ENCODE measurements at places on chromosomes 7 and 10. TPM values are rescaled to one million over a fixed set of nuclear protein-coding genes. Genes with fewer than 3 reads are reported as not detected.
A peak's percentile ranks its signal among the peaks of the same experiment; 100 is the strongest.

Gene SLC13A1
- not detected for total RNA-seq

DNA sequence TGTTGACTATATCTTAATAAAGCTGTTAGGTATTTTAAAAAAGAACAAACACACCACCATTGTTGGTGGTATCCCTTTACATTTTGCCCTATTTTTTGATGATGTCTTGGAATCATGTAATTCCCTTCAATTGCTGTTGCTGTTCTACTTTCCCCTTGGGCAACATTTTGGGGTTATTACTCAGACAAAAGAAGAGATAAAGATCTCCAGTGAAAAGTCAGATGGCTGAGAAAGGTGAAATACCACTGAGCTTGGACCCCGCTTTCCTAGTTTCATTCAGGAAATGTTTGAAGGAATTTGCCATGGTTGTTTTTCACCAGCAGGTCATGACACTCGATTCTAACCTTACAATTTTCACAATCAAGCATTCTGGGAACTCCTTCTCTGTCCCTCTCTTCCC lies 84.6 kb downstream of the MACC1 start:
- H3K27ac ChIP-seq, result peak overlapping the region; percentile 71
- H3K4me1 ChIP-seq, result peaks cover 70% of the 10 kb centered on the region
- peaks cover 48% of the 10 kb centered on the region for H3K36me3 ChIP-seq
- DNase-seq, result no peak
- H3K27me3 ChIP-seq, result no peaks in the 10 kb centered on the region
- H3K4me3 ChIP-seq, result no peak overlapping the region

DNA sequence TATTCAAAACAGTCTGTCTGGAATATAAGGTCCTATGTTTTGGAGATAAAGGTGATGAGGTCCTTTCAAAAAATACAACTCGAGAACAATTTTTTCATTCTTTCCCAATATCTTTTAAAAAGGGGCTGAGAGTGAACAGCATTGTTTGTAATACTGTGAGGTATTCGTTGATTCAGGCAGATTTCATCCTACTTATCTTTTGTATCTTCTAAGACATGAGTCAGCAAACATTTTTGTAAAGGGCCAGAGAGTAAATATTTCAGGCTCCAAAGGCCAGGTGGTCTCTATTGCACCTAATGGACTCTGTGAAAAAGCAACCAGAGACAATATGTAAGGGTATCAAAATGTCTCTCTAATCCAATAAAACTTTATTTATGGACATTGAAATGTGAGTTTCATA lies 8.1 kb upstream of the ANK3 start:
- no peak overlapping the region for H3K4me3 ChIP-seq
- no peak for DNase-seq
- H3K36me3 ChIP-seq, result no peaks in the 10 kb centered on the region
- H3K27me3 ChIP-seq, result no peaks in the 10 kb centered on the region
- H3K27ac ChIP-seq, result no peak overlapping the region
- H3K4me1 ChIP-seq, result peaks cover 9% of the 10 kb centered on the region

Gene XRCC2
- total RNA-seq, result 21.2 TPM

GRCh38 chr10:5890452-5890915 lies 441 bp downstream of the FBH1 start:
- H3K27ac ChIP-seq, result peak overlapping the region; percentile 95
- H3K36me3 ChIP-seq, result peaks cover 35% of the 10 kb centered on the region
- DNase-seq, result peak; percentile 18
- H3K4me1 ChIP-seq, result peaks cover 28% of the 10 kb centered on the region

Gene LLCFC1
- not detected for total RNA-seq

Gene MICALL2
- total RNA-seq, result 15.7 TPM

- no peak overlapping the region for H3K27ac ChIP-seq
- no peak for DNase-seq
- H3K4me1 ChIP-seq, result peaks cover 5% of the 10 kb centered on the region
- H3K4me3 ChIP-seq, result no peak overlapping the region
- H3K27me3 ChIP-seq, result no peaks in the 10 kb centered on the region
Measured at GRCh38 chr7:4937411-4937810, 21.6 kb downstream of the MMD2 start.

DNA sequence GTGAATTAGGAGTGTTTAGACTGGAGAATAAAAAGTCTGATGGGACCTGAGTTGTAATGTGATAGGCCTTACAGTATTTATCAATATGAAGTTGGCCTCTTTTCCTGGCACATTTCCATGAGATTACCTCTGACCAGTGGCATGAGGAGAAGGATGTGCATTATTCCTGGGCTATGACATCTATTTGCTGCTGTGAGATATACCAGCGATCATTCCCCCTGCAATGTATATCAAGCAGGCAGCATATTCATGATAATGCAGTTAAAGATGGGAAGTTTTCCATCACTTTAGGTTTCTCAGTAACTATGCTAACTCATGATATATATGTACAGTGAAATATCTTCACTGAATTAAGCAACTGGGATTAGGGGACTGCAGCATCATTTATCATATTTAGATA lies 142.8 kb upstream of the MBL2 start:
- no peak overlapping the region for H3K4me3 ChIP-seq
- no peaks in the 10 kb centered on the region for H3K36me3 ChIP-seq
- DNase-seq, result no peak
- H3K27me3 ChIP-seq, result no peaks in the 10 kb centered on the region
- peaks cover 36% of the 10 kb centered on the region for H3K4me1 ChIP-seq
- no peak overlapping the region for H3K27ac ChIP-seq

GRCh38 chr7:87850836-87851593 lies 25.1 kb downstream of the SLC25A40 start:
- H3K4me3 ChIP-seq, result no peak overlapping the region
- no peak for DNase-seq
- H3K4me1 ChIP-seq, result peaks cover 1% of the 10 kb centered on the region
- H3K27ac ChIP-seq, result peak overlapping the region; percentile 11

GRCh38 chr7:157829491-157829890 lies 492.7 kb downstream of the DNAJB6 start:
- H3K4me1 ChIP-seq, result peaks cover 4% of the 10 kb centered on the region
- H3K27me3 ChIP-seq, result peaks cover 2% of the 10 kb centered on the region
- H3K4me3 ChIP-seq, result no peak overlapping the region
- H3K27ac ChIP-seq, result no peak overlapping the region

- H3K36me3 ChIP-seq, result no peaks in the 10 kb centered on the region
- no peak for DNase-seq
- H3K4me1 ChIP-seq, result peaks cover 24% of the 10 kb centered on the region
- H3K27ac ChIP-seq, result no peak overlapping the region
- no peaks in the 10 kb centered on the region for H3K27me3 ChIP-seq
- H3K4me3 ChIP-seq, result no peak overlapping the region
Measured at GRCh38 chr7:123995617-123996326, 37.1 kb downstream of the TMEM229A start.

GRCh38 chr10:34491678-34492077 lies 323.4 kb downstream of the PARD3 start:
- H3K4me3 ChIP-seq, result no peak overlapping the region
- H3K27ac ChIP-seq, result no peak overlapping the region
- H3K27me3 ChIP-seq, result no peaks in the 10 kb centered on the region
- peaks cover 17% of the 10 kb centered on the region for H3K4me1 ChIP-seq
- no peaks in the 10 kb centered on the region for H3K36me3 ChIP-seq

DNA sequence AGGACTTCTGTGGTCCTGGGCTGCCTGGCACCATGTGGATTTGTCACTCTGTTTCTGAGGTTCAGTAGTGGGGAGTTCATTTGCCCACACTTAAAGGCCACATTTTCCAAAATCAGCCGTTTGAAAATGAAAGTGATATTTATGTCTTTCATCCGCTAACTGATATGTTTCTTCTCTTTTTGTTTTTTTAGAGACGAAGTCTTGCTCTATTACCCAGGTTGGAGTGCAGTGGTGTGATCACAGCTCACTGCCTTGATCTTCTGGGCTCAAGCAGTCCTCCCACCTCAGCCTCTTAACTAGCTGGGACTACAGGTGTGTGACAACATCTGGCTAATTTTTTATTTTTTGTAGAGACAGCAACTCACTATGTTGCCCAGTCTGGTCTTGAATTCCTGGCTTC lies 58.6 kb downstream of the EBLN1 start:
- H3K36me3 ChIP-seq, result no peaks in the 10 kb centered on the region
- no peaks in the 10 kb centered on the region for H3K27me3 ChIP-seq
- peaks cover 13% of the 10 kb centered on the region for H3K4me1 ChIP-seq
- no peak overlapping the region for H3K27ac ChIP-seq

- H3K27ac ChIP-seq, result peak overlapping the region; percentile 75
- no peak overlapping the region for H3K4me3 ChIP-seq
- DNase-seq, result no peak
- peaks cover 17% of the 10 kb centered on the region for H3K36me3 ChIP-seq
- no peaks in the 10 kb centered on the region for H3K27me3 ChIP-seq
Measured at GRCh38 chr7:123929655-123930054, 4.6 kb downstream of the SPAM1 start.

- no peak for DNase-seq
- peaks cover 15% of the 10 kb centered on the region for H3K4me1 ChIP-seq
- no peak overlapping the region for H3K27ac ChIP-seq
- H3K27me3 ChIP-seq, result peaks cover 5% of the 10 kb centered on the region
- peaks cover 59% of the 10 kb centered on the region for H3K36me3 ChIP-seq
Measured at GRCh38 chr7:726854-727103, 280 bp downstream of the DNAAF5 start.

- no peak for DNase-seq
- H3K4me1 ChIP-seq, result no peaks in the 10 kb centered on the region
- peaks cover 21% of the 10 kb centered on the region for H3K36me3 ChIP-seq
- H3K27me3 ChIP-seq, result no peaks in the 10 kb centered on the region
- H3K27ac ChIP-seq, result no peak overlapping the region
Measured at GRCh38 chr7:80047856-80048459, 86.7 kb upstream of the GNAI1 start.

GRCh38 chr10:126586878-126587277 lies 83.6 kb downstream of the C10orf90 start:
- no peak for DNase-seq
- H3K27ac ChIP-seq, result no peak overlapping the region
- no peaks in the 10 kb centered on the region for H3K27me3 ChIP-seq
- H3K4me1 ChIP-seq, result peaks cover 35% of the 10 kb centered on the region

GRCh38 chr10:10421071-10421470 lies 596.6 kb upstream of the CELF2 start:
- H3K4me1 ChIP-seq, result peaks cover 23% of the 10 kb centered on the region
- no peak overlapping the region for H3K4me3 ChIP-seq
- DNase-seq, result no peak
- no peaks in the 10 kb centered on the region for H3K36me3 ChIP-seq
- no peak overlapping the region for H3K27ac ChIP-seq

Gene CPED1
- 0.44 TPM for total RNA-seq

Gene ZNHIT1
- total RNA-seq, result 63.9 TPM

DNA sequence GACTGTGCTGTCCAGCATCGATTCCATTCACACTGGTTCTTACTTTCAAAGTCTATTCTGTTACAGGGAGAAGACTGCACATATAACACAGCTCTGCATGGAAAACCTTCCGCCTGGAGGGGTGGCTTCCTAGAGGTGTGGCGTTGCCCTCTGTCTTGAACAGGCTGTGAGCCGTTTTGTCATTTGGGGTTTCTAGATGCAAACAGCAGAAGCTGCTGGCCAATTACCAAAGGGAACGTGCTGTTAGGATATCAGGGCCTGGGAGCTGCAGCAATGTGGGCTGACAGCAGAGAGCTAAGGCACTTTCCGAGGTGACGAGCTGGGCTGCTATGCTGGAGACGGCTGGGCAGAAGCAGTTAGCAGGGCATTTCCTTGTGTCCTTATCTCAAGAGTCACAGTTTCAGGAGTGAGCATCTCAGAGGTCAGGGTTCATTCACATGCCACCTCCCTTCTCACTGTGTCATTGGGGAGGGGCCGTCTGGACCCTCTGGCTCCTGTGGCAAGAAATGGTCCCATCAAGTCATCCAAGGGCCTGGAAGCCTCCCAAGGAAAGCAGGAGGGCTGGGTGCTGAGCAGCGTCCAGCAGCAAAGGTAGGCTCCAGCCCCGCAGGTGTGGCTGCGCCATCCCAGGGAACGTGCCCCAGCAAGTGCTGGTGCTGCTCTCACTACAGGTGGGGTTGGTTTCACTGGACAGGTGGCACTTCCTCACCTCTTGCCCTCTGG lies 106.5 kb downstream of the WDR37 start:
- H3K36me3 ChIP-seq, result no peaks in the 10 kb centered on the region
- no peaks in the 10 kb centered on the region for H3K4me1 ChIP-seq
- no peak overlapping the region for H3K27ac ChIP-seq

Gene SPDYE6
- total RNA-seq, result not detected

- no peak overlapping the region for H3K27ac ChIP-seq
- no peaks in the 10 kb centered on the region for H3K27me3 ChIP-seq
- H3K36me3 ChIP-seq, result peaks cover 9% of the 10 kb centered on the region
- no peaks in the 10 kb centered on the region for H3K4me1 ChIP-seq
Measured at GRCh38 chr10:11853468-11853867, 30.3 kb downstream of the PROSER2 start.

DNA sequence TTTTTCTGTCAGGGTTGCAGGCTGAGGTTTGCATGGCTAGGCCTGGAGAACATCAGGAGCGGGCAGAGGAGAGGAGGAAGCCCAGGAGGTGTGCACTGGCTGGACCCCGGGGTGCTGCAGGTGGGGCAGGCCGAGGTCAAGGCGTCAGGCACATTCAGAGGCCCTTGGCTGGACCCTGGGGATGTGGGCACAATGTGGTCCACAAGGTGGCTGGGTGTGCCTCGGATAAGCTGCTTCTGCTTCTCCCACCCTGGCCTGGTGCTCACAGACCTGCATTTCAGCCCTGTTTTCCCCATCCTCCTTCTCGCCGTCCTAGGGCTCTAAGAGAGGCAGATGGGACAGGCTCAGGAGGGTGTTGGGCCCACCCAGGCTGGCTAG lies 108.2 kb downstream of the ADCY1 start:
- H3K36me3 ChIP-seq, result peaks cover 9% of the 10 kb centered on the region
- H3K27me3 ChIP-seq, result no peaks in the 10 kb centered on the region
- 0 out of 2 replicates have a peak, but pooled peaks cover 2% of the 10 kb centered on the region for H3K4me1 ChIP-seq
- H3K4me3 ChIP-seq, result no peak overlapping the region
- no peak overlapping the region for H3K27ac ChIP-seq

DNA sequence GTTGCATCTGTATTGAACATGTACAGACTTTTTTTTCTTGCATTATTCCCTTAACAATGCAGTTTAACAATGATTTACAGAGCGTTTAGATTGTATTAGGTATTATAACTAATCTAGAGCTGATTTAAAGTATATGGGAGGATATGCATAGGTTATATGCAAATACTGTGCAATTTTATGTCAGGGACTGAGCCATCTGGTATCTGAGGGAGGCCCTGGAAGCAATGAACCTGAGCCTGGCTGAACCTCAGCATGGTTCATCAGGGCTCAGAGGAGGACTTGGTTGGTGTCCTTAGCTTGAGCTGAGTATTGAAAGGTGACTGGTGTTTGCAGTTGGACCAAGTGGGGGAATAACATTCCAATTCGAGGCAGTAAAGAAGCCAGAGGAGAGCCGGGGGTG lies 4.8 kb downstream of the ADCK2 start:
- H3K27me3 ChIP-seq, result no peaks in the 10 kb centered on the region
- no peak overlapping the region for H3K27ac ChIP-seq
- peaks cover 12% of the 10 kb centered on the region for H3K36me3 ChIP-seq
- no peak for DNase-seq
